ENCODE measurements at places on chromosomes 4 and X.
A peak's percentile ranks its signal among the peaks of the same experiment; 100 is the strongest.

GRCh38 chr4:42151568-42152506 lies 618 bp downstream of the BEND4 start:
- peak; percentile 81 for DNase-seq

DNA sequence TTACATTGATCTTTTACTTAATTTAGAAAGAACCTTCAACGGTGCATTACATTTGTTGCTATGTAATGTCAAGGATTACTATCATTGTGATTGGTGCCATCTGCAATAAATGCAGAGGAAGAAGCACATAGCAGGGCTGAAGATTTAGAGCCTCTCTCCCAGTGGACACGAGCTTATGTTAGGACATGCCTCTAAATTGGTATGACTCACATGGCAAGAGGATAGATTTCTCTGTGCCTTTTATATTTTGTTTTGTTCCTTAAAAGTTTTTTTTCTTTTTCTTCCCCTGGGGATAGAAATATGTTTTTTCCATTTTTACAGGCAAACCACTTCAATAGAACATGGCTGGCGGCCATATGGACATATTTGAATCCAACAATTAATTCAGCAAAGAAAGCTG lies 205.0 kb upstream of the HAND2 start:
- no peak for DNase-seq

GRCh38 chr4:64774626-64775025 lies 365.4 kb upstream of the TECRL start:
- no peak for DNase-seq

GRCh38 chr4:8434251-8435073 lies 6.1 kb downstream of the ACOX3 start:
- no peak for DNase-seq

DNA sequence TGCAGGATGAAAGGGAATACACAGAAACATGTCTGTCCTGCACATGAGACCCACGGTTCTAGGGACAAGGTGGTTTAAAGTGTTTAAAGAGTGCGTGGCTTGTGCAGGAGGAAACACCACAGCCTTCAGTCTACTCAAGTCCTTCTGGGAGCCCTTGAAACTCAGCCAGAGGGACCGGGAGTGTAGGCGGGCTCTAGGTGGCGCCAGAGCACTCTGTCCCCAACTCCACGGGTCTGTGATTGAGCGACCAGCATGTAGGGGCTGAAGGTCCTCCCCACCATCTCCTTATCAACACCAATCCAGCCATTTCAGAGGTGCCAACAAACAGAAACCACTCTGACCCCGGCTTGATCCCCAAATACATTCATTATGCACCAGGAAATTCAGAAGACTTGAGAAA lies 82.0 kb upstream of the CLDN34 start:
- DNase-seq: peak; percentile 79

DNA sequence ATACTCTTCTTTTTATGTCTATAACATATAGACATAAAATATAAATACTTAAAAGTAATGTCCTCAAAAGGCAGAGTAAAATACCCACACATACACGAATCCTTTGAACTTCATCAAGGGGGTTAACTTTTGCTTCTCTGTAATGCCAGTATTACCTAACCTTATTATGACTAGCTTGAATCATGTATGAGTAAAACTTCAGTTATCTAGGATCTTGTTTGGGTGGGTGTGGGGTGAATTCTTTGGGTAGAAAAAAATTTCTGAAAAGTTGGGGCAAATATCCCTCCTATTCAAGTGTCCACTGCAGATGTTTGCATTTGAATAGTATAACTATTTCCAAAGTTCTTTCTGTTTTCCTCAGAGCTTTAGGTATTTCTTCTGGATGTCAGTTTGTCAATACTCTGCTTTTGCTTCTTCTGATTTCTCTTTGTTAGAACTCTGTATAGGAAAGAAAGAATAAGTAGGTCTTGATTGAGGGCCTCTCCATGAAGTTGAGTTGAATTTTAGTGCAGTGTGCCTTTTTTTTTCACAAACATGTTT lies 173.8 kb downstream of the ADGRL3 start:
- DNase-seq: no peak

DNA sequence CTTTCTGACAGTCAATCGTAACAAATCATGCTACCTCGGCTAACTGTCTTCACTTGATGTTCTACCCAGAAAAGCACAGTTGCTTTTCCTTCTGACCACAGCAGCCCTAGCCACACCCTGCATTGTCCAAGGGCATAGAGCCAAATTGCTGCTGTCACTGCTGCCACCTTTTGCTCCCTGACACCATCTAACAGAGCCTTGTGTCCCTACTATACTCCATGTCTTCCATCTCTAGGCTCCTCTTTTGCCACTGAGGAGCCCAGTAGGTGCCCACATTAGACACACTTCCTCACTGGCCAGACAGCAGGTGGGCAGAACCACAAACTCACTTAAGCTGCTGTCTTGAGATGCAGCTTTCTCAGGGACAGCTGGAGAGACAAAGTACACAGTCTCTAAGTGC lies 91.4 kb downstream of the ANXA3 start:
- no peak for DNase-seq

- DNase-seq: no peak
Measured at GRCh38 chr4:181877329-181877848, 365.8 kb upstream of the TENM3 start.

Data from testis (tissue), 5 donors.